ENCODE measurements at places on chromosomes 5 and 9. TPM values are rescaled to one million over a fixed set of nuclear protein-coding genes. Genes with fewer than 3 reads are reported as not detected.

Gene SOWAHA
- total RNA-seq: under 0.01 TPM

Gene MCC
- 50.8 TPM for total RNA-seq

Gene TAF11L5
- not detected for total RNA-seq

Gene CAMK4
- total RNA-seq: 3.5 TPM

Gene PCDHB12
- total RNA-seq: 0.16 TPM

Gene PKD2L2
- not detected for total RNA-seq

Gene SEMA5A
- 9.9 TPM for total RNA-seq

Gene SLC6A3
- not detected for total RNA-seq

Gene VPS13A
- total RNA-seq: 20.4 TPM

Gene MARCHF3
- 5.0 TPM for total RNA-seq

Gene GADD45G
- 3.3 TPM for total RNA-seq

Gene CAMK2A
- total RNA-seq: 0.47 TPM

Gene NMRK1
- 9.8 TPM for total RNA-seq

Gene OR13C3
- total RNA-seq: not detected

Gene CYLC2
- total RNA-seq: not detected

Gene CARTPT
- total RNA-seq: not detected

Gene STPG3
- total RNA-seq: not detected

Gene IPO11
- total RNA-seq: 22.7 TPM

Gene FOXD4L6
- total RNA-seq: not detected

Gene KCNN2
- not detected for total RNA-seq

Gene CYSRT1
- 0.17 TPM for total RNA-seq

Gene KCNMB1
- total RNA-seq: not detected

Gene IL9
- total RNA-seq: not detected

Gene RANBP17
- total RNA-seq: 7.2 TPM
